Calu3 (cell line): ENCODE measurements at places on chromosomes 16 and 17. TPM values are rescaled to one million over a fixed set of nuclear protein-coding genes. Genes with fewer than 3 reads are reported as not detected.

AKTIP gene
- 46.4 and 59.4 TPM in 2 replicates for total RNA-seq

DNA sequence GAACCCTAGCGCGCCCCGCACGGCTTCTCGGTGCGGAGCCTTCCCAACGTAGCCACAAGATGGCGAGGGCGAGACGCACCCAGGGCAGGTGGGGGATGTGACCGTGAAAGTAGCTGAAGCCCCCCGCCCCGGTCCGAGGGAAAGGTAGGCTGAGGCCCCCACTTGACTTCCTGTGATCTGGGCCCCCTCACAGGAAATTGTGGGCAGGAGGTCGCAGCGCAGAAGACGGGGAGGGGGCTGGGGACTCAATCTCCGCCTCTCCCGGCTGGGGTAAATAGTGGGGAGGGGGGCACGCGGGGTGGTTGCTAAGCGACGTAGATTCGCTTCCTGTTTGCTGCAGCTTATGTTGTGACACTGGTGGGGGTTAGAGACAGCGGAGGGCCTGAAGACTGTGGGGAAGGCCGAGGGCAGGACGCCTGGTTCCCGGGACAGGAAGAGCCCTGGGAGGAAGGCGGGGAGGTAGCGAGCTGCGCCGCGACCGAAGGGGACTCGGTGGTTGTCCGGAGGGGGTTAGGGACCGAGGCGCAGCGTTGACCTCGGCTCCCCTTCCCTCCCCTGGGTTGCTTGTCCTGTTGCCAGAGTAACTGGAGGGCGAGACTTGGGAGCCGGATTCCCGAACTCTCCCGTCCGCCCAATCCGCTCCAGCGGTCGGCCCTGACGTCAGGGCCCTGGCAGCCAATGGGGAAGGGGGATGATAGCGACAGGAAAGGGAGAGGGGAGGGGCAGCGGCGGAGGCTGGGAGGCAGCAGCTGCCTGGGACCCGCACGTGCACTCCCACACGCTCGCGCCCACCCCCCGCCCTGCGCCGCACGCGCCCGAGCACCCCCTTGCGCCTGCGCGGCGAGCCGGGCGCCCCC, 1.2 kb downstream of the KDM6B start:
- DNase-seq: peak; percentile 90

TBC1D3 gene
- not detected in 2 replicates for total RNA-seq

CHST5 gene
- total RNA-seq: 0.42 and 0.64 TPM in 2 replicates

TMEM95 gene
- not detected in 2 replicates for total RNA-seq

CMTM2 gene
- total RNA-seq: 0.92 and 0.95 TPM in 2 replicates

TSNAXIP1 gene
- 1.0 and 1.3 TPM in 2 replicates for total RNA-seq

- no peak for DNase-seq
These were observed 124.6 kb upstream of the TOX3 start for GRCh38 chr16:52671590-52671989.

DNA sequence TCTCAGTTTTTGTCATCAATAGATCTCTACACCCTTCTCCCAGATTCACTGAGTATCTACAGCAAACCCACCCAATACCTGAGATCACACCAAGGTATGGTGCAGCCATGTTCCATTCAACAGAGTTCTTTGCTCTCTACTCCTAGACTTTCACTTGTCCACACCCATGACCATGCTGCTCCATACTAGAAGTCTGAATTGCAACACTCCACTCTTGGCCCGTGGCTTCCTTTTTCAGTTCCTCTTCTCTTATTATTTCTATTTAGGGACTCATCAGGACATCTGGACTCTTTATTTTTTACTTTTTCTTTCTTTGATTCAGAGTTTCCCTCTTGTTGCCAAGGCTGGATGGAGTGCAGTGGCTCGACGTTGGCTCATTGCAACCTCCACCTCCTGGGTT, 37.1 kb downstream of the YWHAE start:
- no peak for DNase-seq

FAM234A gene
- 118 and 130 TPM in 2 replicates for total RNA-seq

DNA sequence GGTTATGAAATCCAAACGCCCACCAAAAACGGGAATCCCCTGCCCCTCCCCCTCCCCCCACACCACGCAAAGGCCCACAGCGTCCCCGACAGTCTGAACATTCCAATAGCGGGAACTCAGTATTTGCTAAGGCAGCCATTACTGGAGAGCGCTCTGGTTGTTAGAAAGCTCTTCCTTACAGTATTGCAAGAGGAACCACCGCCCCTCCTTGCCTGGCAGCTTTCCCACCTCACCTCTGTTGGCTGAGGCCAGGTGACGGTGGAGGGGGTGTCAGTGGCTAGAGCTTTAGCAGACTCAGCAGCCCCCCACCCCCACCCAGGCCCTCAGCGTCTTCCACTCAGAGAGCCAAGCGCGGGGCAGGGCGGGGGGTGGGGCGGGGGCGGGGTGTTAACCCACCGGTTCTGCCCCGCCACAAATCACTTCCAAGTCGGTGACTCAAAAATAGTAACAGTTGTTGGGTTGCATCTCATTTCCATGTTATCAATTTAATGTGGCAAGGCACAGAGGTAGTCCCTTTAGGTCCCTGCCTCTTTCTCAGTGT, 2.2 kb upstream of the PLEKHH3 start:
- peak; percentile 67 for DNase-seq

GRCh38 chr16:81165411-81166097, 69.4 kb upstream of the GCSH start:
- DNase-seq: no peak
